ENCODE measurements at places on chromosomes 7 and 10.

GRCh38 chr7:102811942-102812678, 63.3 kb downstream of the FAM185A start:
- no peak for DNase-seq

DNA sequence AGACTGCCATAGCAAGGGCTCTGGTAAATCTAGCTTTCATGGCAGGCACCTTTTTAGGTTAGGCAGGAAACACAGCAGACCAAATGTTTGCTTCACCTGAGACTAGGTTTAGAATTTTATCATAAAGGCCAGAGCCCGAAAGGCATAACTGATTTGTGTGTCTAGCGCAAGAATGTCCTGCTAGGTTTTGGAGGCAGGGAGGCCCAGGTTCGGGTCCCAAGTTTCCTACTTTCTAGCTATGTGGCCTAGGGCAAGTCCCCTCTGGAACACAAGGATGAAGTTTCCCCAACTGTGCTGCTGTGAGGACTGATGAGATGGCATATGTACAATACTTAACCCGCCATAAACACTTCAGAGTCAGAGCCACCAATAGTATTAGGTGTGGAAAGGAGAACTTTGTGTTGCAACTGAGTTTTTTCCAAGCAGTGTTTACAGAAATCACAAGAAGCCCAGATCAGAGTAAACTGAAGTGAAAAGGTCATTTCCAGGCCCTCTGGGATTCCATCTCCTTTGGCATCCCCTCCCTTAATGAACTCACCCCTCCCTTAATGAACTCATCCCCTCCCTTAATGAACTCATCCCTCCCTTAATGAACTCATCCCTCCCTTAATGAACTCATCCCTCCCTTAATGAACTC, 244.9 kb downstream of the SKAP2 start:
- no peak for DNase-seq

DNA sequence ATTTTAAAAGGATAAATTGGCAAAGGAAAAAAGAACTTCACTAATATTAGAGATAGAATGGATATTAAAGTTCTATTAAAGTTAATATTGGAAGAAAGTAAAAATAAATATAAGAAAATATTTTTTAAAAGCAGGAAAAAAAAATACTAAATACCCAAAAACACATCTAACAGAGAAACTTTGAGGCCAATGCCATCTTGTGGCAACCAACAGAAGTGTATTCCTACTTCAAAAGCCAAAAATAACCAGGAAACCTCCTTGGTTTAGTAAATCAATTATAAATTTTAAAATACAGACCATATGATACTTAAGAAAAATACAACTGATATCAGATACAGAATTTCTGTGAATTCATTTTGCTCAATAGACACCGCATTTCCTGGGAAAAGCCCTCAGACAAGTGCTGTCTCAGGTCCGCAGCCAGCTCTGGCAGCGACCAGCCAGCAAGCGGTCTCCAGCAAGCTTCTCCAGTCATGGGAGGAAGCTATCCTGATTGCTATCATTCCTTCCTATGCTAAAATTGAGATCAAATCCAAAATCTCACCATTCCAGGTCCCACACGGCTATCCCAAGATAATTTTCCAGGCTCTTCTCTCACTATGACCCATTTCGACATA, 65.3 kb downstream of the LMBR1 start:
- DNase-seq: no peak

GRCh38 chr10:102090772-102091171, 25.6 kb downstream of the HPS6 start:
- no peak for DNase-seq

DNA sequence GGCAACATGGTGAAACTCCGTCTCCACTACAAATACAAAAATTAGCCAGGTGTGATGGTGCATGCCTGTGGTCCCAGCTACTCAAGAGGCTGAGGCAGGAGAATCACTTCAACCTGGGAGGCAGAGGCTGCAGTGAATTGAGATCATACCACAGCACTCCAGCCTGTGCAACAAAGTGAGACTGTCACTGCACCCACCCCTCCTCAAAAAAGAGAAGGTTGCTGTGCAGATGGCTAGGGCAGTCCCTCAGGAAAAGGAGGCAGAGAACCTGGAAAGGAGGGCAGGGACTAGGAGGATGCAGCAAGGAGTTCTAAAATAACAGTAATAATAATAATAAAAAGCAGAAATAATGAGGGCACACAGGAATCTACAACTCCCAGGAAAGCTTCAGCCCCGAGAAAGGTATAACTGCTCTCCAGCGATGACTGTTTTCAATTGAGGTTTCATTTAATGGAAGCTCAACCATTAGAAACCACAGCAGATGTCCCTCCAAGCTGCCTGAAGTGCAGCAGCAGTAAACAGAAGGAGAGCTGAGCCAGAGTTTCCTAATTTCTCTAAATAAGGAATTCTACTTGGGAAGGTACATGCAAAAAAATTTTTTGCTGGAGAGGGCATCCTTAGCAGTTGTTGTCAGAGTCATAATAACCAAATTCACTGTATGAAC, 326.5 kb downstream of the GATA3 start:
- no peak for DNase-seq

- no peak for DNase-seq
Observed at GRCh38 chr7:41887416-41887815, 184.5 kb upstream of the INHBA start.

DNA sequence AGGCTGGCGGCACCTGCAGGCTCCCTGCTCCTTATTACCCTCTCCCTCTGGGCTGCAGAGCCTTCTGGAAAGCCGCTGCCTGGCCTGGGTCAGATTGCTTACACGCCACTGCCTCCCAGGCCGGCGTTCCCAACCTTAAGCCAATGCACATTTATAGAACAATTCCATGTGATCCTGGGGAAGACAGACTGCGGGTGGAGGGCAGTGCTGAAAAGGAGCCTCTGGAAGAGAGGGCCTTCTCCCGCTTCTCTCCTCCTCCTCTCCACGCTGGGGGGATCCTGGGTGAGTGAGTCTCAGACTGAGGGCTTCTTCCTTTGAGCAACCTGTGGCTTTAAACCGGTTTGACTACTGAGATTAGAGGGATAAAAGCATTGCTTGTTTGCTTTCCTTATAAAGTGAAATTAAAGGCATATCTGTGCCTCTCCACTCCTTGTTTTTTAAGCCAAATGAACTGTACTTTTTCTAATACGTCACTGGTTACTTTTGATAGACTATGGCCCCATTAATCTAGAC, 5.5 kb downstream of the TACC2 start:
- DNase-seq: no peak

DNA sequence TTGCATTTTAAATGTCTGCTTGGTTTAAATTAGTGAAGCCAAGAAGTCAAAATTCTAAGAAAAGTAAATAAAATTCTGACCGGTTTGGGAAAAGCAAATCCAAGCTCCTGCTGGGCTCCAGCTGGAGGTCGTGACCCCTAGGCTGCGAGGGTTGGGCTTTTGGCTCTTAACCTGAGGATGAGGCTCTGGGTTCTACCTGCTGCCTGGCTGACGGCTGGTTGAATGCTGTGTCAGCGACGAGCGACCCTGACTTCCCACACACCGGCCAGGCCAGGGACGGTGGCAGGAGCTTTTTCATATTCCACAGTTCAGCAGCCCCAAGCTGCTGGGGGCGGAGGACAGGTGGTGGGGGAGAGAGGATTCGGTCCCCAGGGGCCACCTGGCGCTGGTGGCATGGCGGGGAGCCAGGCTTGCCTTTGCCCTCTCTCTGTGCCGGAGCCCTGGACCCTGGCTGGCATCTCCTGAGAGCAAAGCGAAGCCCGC, 843 bp upstream of the PLPP4 start:
- no peak for DNase-seq

DNA sequence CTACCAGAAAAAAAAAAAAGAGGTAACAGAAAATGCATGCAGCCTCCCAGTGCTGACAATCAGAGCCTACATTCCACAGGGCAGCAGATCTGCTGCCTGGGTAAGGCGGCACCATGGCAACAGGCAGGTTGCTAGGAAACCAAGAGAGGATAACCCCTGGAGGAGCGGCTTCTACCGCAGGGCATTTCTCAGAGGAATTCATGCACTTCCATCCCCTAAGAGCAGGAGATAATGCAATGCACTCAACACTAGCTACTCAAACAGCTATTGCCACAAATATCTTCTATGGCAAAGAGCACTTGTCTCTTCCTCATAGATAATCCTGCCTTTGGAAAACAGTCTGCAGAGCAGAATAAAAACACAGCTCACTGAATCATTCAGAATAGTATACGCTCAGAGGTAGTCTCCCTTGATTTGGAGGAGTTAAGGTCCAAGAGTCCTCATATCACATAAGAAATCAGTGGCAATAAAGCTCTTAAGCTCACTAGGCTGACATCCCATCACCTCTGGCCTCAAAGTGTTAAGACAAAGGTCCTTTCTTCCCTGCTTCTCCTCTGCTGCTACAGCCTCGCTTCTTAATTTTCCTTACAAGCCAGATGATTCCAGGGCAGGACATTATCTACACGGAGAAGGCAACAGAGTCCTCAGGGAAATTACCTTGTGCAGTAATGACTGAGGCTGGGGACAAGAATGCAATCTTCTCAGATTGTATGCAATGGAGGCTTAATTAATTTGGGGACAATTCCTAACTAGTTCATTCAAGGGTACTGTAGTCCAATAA, 10.7 kb downstream of the PSAP start:
- DNase-seq: no peak

- DNase-seq: no peak
Observed at GRCh38 chr7:49001610-49002033, 77.3 kb downstream of the CDC14C start.

DNA sequence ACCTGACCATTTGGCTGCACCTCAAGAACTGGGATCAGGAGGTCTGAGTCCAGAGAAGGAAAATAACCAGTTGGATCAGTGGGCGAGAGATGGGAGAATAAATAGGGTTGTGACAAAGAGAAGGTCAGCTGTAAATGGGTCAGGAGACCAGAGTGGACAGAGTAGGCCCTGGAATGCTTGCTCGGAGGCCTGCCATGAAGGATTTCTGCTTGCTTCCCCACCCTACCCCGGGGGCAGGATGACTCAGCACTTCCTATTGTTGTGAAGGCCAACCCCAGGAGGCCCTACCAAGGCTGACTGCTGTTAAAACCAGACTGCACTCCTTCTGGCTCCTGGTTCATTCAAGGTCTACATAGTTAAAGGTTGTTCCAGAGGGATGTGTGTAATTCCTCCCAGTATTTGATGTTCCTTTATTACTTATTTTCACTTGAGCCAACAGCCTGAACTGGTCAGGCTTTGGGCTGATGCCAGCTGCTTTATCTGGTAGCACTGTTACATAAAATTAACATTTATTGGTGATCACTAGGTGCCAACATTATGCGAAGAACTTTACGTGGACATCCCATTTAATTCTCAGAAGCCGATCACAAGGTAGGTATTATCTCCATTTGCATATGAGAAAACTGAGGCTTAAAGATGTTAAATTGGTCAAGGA, 27.3 kb upstream of the IFRD1 start:
- DNase-seq: no peak

- DNase-seq: no peak
Observed at GRCh38 chr10:2137549-2138174, 400.3 kb upstream of the ADARB2 start.

- no peak for DNase-seq
Observed at GRCh38 chr10:60989400-60989876, 45.5 kb upstream of the RHOBTB1 start.

DNA sequence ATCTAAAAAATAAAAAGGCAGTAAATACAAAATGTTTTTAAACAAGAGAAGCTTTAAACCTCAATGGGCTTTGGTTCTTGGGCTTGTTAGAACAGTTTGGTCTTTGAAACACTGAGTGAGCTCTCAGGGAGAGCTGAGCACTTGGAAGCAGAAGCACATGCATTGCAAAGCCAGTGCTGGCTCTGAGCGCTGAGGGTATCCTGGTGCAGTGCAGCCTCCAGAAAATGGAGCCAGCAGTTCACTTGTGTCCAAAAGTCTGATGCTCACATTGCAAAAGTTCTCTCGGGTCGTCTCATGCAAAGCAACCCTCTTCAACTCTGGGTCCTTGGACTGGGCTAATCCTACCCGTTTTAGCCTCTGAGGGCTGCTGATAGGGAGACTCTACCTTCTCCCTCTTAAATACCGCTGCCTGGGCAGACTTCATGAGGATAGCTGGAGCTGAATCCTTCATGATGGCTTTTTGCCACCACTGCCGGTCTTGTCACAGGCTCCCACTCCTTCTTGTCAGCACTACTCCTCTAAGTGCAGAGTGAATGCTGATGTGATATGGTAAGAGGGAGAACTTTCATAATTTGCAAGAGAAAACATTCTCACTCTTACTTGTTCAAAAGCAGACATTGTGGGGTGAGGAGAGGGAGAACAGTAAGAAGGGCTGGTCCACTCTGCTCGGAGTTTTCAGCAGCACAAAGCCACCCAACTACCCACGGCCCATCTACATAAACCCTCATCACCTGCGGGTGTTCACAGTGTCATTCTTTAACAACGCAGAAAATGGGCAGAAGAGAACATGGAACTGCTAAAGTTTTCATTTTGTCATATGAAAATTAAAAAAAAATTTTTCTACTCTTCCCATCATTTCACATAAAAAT, 42.2 kb upstream of the BMPER start:
- no peak for DNase-seq

DNA sequence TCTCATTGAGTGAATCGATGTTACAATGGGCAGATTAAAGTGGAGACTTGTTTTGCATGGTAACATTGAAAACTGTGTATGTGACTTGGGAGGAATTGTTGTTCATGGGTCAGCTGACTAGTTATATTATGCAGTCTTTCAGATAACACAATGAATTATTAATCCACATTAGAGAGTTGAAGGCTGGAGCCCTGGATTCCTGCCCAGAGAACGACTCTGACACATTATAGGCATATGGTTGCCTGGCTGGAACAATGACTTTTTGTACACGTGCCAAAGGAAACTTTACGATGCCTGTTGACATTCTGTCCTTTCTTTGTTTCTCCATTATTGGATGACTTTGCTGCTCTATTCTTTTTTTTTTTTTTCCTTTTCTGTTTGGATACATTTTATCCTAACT, 52.3 kb upstream of the TMEM229A start:
- DNase-seq: no peak

- DNase-seq: no peak
Observed at GRCh38 chr7:85688712-85689111, 501.9 kb upstream of the SEMA3D start.

- no peak for DNase-seq
Observed at GRCh38 chr7:570801-571070, 51.1 kb upstream of the PDGFA start.

GRCh38 chr10:114631090-114631665, 26.9 kb downstream of the ABLIM1 start:
- DNase-seq: no peak

DNA sequence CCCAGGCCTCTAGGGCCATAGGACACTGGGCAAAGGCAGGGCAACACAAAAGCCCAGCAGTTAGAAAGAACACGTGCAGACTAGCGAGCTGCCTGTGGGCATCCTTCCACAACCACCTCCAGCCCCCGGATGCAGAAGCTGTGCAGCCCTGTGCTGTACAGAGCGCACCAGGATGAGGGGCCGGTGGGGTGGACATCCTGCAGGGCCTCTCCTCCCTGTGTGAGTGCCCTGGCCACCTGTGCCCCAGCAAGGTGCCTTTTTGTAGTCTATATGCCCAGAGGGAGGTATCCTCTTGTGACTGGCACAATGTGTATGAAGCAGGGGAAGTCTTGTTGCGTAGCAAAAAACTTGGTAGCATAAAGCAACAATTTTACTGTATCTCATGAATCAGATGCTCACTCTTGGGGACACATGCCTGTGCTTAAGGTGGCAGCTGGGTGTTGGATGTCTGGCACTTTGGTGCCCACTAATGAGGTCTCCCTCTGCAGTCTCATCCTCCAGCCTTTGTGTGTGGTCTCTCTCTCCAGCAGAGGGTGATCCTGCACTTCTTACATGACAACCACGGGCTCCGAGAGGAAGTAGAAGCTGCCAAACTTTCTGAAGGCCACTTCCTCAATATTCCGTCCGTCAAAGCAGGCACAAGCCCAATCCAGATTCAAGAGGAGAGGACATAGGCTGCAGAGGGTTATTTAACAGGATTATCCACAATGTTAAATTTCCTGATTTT, 8.7 kb downstream of the NCAPG2 start:
- DNase-seq: peak; percentile 8

GRCh38 chr10:42974693-42975002, 102.2 kb upstream of the RET start:
- DNase-seq: no peak
